ENCODE measurements at places on chromosomes 5 and 9.

DNA sequence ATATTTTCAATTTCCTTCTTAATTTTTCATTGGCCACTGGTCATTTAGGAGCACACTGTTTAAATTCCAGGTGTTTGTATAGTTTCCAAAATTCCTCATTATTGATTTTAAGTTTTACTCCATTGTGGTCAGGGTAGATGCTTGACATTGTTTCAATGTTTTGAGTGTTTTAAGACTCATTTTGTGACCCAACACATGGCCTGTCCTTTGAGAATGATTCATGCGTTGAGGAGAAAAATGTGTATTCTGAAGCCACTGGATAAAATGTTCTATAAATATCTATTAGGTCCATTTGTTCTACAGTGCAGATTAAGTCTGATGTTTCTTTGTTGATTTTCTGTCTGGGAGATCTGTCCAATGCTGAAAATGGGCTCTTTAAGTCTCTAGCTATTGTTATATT lies 24.4 kb upstream of the FNIP1 start:
- DNase-seq = no peak

DNA sequence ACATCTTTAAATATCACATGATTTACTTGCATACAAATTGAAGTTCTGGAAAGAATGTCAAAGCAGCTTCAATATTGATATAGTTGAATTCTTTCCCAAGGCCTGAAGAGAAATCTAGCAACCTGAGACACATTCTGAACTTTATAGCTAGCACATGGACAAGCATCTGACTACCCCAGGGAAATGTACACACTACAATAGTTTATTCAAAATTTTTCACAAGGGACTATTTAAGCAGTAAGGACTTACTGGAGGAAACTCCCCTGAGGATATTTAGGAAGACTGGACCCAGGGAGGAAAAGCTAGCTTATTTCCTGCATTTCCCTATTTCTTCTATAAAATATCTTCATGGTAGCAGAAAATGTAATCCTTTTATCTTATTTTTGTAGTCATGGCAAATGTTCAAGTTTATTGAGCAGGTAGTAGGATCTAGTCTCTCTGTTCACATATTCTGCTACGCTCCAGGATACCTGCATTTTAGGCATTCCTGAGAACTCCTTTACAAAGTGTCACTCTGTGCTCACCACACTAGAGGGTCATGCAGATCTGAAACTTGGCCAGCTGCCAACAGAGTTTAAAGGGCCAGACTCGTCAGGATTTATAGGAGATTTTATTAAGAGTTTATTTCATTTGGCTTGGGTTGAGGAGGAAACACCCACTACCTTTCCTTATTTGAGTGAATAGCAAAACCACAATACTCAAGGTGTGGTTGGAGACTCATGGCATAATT lies 348.4 kb upstream of the FTMT start:
- no peak for DNase-seq

GRCh38 chr5:143319437-143320227 lies 83.9 kb downstream of the NR3C1 start:
- no peak for DNase-seq

DNA sequence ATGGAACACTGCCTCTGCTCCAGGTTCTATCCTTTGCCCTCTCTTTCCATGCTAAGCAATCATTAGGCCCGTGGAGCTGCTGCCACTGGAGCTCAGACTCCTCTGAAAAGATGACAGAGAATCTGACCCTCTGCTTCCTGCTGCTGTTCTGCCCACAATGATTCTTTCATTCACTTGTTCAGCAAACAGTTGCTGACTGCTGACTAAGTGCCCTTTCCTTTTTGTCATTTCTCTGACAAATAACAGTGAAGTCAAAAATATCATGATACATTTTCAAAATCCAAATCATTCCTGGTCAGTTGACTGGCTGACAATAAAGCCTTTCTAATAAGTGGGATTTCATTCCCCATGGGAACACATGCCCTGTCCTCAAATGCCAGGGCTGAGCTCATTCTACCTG lies 110.1 kb downstream of the SIL1 start:
- DNase-seq = no peak

DNA sequence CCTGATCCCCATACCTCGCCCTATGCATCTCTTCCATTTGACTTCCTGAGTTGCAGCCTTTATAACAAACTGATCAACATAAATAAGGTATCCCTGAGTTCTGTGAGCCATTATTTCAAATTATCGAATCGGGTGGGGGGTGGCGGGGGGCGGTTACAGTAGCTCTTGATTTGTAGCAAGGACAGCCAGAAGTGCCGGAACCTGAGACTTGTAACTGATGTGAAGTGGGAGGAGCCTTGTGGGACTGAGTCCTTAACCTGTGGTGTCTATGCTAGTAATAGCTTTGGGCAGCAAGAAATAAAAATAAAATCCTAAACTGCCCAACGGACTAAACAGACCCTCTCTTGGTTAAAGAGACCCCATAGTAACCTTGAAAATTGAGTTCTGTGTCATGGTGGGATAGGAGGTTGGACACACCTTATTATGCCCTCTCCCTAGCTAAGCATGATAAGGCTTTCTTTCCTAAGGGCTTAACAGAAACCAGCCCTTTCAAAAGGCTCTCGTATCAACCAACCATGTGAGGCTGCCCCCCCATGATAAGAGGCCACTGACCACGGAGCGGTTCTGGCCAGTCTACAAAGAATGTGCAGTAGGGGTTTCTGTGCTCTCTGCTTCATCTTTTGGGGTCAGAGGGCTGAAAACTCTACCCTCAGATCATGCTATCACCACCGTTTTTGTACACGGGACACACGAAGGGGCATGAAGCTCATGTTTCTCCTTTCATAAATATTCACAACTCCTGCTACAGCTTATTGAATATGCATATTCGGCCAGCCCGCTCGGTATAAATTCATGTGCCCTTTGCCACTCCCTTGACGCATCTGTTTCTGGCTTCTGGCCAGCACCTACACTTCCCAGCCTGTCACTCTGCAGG lies 39.5 kb upstream of the IQGAP2 start:
- no peak for DNase-seq

DNA sequence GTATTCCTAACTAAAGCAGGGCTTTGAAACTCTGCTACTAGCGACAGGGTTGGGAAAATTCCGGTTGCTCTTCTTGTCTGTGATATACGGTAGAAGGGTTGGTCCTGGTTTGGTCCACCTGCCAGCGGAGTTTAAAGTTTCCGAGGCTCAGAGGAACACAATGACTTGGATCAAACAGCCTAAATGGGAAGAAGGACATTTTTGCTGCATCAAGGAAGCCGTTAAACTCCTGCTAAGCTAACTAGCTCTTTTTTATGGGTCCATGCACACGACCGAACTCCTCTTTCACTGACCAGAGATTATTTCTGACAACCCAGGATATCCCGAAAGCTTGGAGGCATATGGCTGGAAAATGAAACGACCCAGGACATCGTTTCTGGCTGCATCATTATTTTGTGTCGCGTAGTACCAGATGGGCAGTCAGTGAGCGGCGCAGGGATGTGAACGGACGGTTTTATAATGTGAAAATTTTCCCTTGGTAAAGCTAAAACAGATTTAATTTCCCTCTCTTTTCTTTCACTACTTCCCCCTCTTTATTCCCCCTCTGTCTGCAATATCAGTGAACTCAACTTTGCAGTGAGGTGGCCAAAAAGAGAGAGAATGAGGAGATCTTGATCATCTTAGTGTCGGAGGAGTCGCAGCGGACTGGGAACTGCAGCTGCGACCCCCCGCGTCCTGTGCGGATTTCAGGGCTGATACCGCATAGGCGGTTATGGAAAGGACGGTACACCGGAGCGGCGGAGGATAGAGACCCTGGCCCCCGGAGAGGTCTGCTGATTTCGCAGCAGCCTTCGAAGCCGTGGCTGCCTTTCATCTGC lies at the start of gene LURAP1L:
Gene LURAP1L (plus strand): TSS at position 160 of the 818 bp plus-strand sequence. CDS start 696 bp downstream, outside the sequence.
- no peak for DNase-seq

GRCh38 chr9:121074370-121075250 lies at the start of gene CNTRL:
TSS of gene CNTRL (plus strand) at chr9:121074955. CDS start at chr9:121088327, 13,372 bp downstream.
- peak; percentile 90 for DNase-seq

- no peak for DNase-seq
Observed at GRCh38 chr9:126583144-126583760, 30.5 kb upstream of the LMX1B start.

- DNase-seq = no peak
Observed at GRCh38 chr5:132422720-132423437, 53.4 kb downstream of the SLC22A5 start.

- DNase-seq = no peak
Observed at GRCh38 chr5:72463449-72464052, 43.7 kb downstream of the ZNF366 start.

DNA sequence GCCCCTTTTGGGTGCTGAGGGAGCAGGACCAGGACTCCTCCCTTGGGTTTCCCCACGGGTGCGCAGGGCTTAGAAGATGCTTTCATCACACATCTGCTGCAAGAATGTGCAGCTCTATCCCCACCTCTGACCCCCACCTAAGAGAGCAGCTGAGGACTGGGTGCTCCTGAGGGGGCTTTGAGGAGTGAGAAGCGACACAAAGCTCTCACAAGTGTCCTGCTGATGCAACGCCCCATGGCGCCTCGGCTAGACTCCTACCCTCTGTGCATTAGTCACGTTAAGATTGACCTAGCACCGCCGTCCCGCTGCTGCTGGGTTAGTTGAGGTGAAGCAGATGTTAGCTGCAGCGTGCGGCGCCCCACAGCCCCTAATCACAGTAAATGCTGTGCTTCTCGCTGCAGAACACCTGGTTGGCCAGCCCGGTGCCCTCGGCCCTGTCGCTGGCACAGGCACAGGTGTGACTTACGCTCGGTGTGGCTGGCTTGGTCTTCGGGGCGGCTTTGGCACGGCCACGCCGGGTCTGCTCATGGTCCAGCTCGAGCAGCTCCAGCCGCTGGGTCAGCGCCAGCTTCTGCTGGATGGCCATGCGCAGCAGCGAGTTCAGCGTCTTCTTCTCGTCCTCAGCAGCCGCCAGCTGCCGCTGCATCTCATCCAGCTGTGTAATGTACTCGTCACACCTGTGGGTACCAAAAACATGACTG lies 45.0 kb upstream of the IPPK start:
- DNase-seq = no peak

DNA sequence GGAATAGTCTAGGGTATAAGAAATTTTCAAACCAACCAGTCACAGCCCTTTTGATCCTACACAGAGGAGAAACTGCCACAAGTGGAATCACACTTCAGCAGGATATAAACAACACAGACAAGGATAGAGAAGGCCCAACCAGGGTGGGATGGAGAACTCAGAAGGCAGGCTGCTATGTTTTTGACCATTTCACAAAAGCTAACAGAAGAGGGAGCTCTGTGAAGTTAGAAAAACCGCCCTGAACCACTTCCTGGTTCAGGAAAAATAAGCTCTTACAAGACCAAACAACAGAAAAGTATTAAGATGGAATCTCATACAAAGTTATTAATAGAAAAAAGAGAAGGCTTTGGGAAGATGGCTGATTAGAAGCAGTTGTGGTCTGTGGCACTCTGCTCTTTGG lies 960 bp upstream of the IFNB1 start:
- no peak for DNase-seq

- no peak for DNase-seq
Observed at GRCh38 chr5:1068895-1069719, 42.8 kb downstream of the SLC12A7 start.

DNA sequence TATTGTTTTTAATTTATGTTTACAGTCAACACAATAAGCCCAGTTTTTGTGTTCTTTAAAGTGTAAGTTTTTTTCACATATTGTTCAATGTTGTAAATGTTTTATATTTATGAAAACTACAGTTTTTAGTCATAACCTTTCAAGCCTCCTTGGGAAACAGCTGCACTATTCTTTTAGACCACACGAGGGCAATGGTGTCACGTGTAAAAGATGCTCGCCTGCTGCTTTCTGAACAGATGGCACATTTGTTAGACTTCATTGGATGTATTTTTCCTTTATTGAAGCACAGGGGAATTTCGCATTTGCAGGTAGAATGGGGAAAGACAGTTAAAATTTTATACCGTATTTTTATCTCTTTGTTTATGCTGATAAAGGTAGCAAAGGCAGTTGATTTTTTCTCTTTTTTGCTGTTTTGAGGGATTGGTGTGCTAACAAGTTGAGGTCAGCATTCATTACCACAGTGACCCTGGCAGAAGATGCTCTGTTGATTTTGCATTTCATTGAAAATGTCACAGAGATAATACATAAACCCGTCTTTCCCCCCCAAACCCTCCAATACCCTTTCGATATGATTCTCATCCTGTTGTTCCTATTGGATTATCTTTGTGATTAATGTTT lies 59.0 kb downstream of the MAT2B start:
- DNase-seq = peak; percentile 61

DNA sequence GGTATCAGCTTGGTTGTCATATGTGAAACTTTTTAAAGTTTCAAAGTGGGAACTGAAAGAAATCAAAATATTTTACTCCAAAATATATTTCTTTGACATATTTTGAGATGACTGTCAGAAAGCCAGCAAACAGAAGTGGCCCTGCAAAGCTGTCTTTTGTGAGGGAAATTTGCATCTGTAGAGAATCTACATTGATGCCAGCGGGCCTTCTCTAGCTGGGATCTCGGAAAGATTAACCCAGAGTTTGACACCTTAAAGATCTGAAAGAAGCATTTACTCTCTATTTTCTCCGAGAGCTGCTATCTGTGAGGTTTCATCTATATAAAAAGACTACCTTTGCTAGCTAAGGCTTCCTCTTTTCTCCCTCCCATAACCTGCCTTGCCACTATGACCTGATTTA lies 303.6 kb downstream of the FBXL17 start:
- DNase-seq = no peak

DNA sequence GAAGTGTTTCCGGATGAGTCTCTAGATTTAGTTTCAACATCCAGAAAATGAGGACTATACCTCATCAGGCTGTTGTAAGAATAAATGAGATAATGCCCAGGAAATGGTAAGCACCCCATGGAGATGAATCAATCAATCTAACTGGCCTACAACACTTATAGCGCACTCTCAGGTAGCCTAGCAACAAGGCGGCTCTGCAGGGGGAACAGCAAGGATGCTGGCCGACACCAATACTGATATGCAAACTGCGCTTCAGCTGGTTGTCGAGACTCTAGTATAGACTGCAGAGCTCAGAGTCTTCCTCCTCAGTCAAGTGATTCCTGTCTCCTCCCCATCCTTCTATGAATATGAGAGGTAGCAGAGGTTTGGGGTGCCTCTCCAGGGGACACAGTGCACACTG lies 218.8 kb upstream of the WWC1 start:
- DNase-seq = no peak

- no peak for DNase-seq
Observed at GRCh38 chr9:20302197-20302596, 320.1 kb downstream of the MLLT3 start.

DNA sequence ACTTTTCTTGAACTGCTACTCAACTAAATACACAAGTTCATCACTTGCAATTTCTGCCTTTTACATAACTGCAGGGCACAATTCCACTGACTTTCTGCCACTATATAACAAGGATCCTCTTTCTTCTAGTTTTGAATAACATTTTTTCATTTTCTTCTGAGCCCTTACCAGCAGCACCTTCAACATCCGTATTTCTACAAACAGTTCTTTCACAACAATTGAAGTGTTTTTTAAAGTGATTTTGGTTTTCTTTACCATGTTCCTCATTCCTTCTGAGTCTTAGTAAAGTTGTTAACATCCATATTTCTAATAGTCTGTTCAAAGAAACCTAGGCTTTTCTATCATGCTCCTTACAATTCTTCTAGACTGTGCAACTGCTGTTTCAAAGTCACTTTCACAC lies 127.2 kb upstream of the PITX1 start:
- no peak for DNase-seq

- no peak for DNase-seq
Observed at GRCh38 chr9:21933281-21933680, 60.9 kb downstream of the CDKN2A start.
